ENCODE measurements at places on chromosomes 2 and 18.

DNA sequence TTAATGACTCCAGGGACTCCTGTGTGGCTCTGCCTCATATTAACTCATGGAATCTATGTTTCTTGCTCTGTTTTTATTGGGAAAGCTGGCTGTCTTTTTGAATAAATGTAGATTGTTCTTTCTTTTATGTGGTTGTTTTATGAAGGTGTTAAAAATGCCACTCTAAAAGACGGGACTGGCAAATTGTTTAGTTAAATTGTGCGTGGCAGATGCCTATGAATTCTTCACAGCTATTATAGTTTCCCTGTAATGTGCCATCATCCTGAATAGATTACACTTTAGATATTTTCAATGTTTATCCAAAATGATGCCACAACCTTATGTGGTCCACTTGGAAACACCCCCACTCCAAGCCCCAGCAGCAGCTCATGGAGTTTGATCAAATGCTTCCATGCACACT, 149.7 kb downstream of the ST6GAL2 start:
- DNase-seq = no peak

DNA sequence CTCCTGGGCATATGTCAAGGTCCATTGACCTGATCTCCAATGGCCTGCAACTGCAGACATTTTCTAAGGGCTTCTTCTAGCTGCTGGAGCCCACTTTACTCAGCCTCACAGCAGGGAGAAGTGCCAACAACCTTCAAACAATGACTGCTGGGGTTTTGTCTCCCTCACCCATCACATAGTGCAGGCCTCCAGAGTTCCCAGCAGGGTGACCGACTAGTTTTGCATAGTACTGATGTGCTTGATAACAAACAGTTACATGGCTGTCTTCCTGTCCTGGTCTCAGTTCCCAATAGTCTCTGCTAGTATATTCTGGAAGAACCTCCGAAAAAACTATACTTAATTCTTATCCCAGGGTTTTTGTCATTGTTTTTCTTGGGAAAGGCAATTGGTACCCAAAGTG, 10.4 kb upstream of the NETO1 start:
- no peak for DNase-seq

- DNase-seq = no peak
Observed at GRCh38 chr2:112474844-112475486, 7.0 kb upstream of the TTL start.

- DNase-seq = no peak
Observed at GRCh38 chr18:2881088-2881839, 34.5 kb downstream of the EMILIN2 start.

DNA sequence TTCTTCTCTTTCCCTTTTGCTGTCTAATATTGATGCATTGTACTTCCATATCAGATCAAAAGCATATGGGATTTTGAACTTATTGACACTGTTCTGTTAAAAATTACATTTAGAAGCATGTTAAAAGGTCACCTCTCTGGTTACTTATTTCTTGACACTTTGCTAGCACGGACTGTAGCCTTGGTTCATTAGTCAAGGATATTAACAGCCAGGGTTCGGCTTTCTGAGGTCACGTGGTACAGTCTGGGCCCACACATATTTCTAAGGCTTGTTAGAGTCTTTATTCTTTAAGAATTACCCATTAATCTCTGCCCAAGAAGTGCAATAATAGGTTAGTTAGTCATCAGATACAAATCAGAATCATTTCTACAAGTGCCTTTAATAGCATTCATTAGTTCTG, 1035.8 kb upstream of the FANCL start:
- DNase-seq = no peak

DNA sequence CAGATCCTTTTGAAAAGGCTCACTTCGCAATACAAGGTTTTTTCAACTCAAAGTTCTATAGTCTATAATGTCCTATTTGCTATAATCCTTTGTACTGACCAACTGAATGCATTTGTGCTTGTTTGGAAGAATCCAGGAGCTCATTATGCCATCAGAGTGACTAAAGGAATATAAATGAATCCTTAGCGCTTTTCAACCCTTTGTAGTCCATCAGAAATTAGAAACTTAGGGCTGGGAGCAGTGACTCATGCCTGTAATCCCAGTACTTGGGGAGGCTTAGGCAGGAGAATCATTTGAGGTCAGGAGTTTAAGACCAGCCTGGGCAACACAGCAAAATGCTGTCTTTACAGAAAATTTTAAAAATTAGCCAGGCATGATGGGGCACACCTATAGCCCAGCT, 330.2 kb upstream of the CHAC2 start:
- DNase-seq = no peak

- DNase-seq = no peak
Observed at GRCh38 chr18:13019301-13019700, 28.1 kb downstream of the CEP192 start.

DNA sequence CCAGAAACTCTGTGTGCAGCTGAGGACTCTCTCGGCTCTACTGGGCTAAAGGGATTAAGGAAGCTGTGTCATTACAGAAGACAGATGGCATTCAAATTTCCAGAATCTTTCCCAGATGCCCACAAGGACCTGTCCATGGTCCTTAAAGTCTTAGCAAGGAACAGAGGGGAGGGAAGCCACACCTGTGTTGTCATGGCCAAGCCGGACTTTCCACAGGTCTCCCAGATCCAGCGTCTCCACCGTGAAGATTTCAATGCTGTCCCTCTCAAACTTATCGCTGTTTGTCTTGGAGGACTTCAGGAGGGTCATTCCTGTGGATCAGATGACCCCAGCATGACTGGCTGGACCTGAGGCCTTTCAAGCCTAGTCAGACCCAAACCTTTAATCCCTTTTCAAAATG, 114.5 kb downstream of the LOXHD1 start:
- no peak for DNase-seq

- peak; percentile 40 for DNase-seq
Observed at GRCh38 chr2:8684540-8684877, 2.7 kb downstream of the ID2 start.

GRCh38 chr2:145091967-145092366, 572.0 kb upstream of the ZEB2 start:
- DNase-seq = peak; percentile 17

DNA sequence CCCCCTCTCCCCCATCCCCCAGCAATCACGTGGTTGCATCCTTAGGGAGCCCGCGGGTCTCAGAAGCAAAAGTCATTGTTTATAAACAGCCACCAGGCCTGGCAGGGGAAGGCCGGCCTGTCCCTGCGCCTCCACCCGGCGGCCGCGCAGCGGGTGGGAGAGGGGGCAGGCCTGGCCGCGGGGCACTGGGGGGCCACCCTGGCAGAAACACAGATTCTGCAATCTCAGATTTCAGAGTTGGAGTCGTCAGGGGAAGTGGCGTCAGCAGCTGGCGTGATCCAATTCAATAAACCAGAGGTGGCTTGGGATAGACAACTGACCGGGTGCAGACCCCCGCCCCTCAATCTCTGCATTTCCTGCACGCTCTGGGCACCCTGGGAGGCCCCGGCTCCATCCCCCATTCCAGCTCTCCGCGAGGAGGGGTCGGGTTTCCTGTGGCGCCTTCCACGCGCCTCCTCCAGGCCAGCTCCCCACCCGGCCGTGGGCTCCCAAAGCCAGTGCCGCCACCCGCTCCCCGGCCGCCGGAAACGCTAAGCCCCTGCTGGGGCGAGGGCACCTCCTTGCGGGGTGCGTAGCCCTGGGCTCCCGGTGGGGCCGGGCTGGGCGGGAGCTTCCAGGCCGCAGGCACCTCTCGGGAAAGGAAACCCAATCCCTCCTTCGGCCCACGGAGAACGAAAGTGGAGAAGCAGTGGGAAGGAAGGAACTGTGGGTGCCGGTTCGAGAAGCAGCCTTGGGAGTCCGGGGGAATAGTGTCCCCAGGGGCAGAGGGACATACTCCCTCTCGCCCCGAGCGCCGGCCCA, 1.1 kb downstream of the BIN1 start:
- peak; percentile 60 for DNase-seq

DNA sequence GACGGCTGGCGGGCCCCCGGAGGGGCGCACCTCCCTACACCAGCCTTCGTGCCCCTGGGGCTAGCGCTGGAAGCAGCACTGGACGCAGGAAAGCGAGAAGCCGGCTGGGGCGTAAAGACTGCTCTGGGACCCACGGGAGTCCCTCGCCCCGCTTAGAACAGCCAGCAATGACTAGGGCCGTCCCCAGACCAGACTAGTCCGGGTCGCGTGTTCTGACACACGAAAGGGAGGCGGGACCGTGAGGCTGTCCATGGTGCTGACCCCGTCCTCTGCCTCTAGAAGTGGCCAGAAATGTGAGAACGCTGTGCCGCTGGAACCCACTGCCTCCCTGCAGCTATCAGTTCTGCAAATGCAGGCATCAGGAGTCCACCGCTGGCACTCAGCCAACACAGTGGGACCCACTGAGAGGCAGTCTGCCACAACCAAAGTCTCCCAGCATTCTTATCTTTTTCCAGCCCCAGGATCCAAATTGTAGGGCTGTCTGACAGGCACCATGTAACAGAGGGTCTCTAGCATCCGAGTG, at the start of gene UCN:
Gene UCN (minus strand): TSS at position 87 of the 523 bp plus-strand sequence. CDS start 550 bp downstream, outside the sequence.
- DNase-seq = no peak

- DNase-seq = peak; percentile 64
Observed at GRCh38 chr2:226979004-226979403, 143.2 kb downstream of the RHBDD1 start.

GRCh38 chr18:63287691-63288220, 31.8 kb downstream of the BCL2 start:
- DNase-seq = no peak

GRCh38 chr2:234670052-234670451, 173.2 kb upstream of the ARL4C start:
- DNase-seq = no peak

DNA sequence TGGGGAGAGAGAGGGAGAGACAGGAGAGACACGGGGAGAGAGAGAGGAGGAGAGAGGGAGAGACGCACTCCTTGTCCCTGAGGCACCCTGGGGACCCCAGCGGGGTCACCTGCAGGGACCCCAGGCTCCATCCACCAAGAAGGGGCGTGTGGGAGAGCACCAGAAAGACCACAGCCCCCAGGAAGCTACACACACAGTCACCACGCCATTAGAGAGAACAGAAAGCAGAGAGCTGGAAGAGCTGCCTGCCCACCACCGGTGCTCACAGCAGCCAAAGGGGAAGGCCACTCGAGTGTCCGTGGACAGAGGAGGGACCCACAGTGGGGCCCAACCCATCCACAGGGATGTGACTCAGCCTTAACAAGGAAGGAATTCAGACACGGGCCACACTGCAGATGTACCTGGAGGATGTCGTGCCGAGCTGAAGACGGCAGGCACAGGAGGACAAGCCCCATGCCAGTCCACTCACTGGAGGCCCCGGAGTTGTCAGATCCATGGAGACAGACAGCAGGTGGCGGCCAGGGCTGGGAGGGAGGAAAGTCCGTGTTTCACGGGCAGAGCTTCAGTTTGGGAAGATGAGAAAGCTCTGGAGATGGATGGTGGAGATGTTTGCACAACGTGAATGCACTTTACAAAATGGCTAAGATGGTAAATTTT, 11.5 kb upstream of the NFATC1 start:
- no peak for DNase-seq

GRCh38 chr18:62554061-62554815, 31.4 kb downstream of the ZCCHC2 start:
- no peak for DNase-seq

DNA sequence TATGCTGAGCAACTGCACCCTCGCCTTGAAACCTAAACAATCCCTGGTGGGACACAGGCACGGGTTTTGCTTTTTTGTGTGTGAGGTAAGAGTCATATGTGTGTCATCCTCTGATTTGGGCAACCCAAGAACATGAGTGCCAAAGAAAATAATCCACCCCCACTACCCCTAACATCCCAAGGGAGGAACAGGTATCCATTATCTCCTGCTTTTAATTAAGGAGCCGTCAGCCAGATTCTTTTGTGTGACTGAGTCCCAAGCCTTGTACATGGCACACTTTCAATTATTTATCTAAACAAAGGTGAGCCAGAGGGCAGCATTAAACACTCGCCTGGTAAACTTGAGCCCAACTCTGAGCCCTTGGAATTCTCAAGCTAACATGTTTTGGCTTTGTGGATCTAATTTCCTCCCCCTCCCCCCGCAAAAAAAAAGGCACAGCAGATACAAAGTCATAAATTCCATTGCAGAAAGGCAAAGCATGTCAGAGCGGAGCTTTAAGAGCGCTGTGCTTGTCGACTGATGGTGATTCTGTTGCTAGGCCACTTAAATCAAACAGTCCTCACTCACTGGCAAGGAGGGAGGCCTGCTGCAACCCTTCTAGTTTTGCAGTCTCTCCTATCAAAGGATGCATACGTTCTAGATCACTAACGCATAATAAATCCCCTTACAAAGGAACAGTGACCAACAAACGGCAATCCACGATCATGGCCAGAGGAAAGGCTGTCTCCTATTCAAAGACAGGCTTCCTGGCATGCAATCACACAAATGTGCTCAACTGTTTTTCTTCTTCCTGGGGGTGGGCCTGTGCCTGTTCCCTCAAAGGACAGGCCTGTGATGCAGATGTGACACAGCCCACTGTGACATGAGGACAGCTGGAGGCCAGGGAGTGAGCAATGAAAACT, 143.5 kb upstream of the LMAN1 start:
- peak; percentile 32 for DNase-seq

DNA sequence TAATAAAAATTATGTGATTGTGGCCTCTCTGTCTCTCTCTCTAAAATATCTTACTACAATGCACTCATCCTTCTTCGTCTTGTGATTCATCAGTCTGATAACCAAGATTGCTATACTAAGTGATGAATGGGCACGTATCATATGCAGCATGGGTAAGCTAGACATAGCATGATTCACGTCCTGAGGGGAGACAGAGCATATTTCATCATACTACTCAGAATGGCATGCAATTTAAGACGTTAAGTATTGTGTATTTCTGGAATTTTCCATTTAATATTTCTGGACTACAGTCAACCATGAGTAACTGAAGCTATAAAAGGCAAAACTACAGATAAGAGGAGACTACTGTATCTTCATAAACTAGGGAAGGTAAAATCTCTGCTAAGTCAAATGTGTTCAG, 97.0 kb upstream of the CD226 start:
- DNase-seq = no peak

- peak; percentile 95 for DNase-seq
Observed at GRCh38 chr2:26911911-26912861, 58.3 kb upstream of the MAPRE3 start.

GRCh38 chr2:138658187-138658894, 121.8 kb downstream of the NXPH2 start:
- DNase-seq = no peak

DNA sequence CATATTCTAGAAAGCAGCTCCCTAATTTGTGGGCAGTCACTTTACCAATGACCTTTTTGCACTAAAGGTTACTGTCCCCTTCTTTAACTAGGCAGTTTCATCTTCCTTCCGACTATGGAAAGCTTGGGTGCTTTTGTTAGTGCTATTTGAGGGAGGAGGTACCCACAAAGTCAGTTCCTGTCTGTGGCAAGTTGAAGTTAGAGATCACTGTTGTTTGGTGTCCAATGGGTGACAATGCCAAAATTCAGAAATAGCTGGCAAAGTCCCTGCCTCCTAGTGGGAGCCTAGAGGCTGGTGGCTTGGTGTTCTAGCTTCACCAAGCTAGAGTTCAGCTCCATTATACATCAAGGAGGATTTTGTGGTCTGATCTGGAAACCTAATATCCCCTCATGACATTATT, 87.1 kb upstream of the PNPT1 start:
- no peak for DNase-seq
